ENCODE measurements at places on chromosomes 5 and 9.
A peak's percentile ranks its signal among the peaks of the same experiment; 100 is the strongest.

DNA sequence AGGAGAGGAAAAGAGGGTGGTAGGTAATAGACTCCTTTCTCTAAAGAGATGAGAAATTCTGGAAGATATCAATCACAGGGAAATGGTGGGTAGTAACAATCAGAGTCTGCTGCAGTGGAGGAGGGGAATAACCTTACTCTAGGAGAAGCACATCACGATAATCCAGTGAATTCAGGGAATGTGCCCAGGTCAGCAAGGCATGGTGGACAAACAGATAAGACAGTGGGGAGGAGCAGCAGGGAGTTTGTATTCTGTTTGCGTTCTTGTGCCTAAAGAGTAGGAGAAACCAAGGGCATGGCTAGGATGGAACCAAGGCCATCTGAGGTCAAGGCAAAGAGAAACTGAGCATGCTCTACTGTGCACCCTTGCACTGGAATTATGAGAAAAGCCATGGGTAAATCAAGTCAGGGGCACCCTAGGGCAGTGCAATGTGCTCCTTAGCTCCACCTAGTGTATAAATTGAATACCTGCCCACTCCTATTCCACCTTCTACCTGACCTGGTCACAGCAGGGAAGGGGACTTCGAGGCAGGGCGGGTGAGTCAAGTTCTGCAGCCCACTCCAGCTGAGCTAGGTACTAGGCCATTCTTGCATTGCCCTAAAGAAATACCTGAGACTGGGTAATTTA is 31.6 kb downstream of the RETREG1 start:
- DNase-seq = no peak

DNA sequence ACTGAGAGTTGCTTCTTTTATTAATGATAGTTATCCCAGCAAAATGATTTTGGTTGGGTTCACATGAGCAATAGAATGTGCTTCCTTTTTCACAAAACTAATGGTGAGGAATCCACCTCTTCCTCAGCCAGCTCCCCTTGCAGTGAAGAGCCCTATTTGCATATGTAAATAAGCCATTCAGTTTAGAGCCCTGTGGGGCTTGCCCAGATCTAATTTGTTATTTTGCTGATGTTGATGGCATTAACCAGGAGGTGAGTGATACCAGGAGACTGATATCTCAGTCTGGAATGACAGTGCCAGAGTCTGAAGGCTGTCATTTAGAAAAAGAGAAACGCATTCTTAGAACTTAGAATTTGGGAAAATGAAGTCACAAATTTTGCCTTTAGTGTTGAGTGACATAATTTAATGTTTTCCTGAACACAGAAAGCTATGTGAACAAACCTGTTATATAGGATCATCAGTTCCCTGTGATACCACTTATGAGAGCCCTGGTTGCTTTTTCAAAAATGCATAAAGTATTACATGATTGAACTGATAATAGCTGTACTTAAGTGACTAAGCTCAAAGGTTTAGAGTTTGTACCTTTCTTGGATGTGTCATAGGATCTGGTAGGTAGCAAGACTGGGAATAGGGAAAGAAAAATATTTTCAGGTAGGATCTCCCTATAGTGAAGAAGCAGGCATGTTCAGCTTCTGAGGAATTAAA is 271.6 kb downstream of the MAST4 start:
- no peak for DNase-seq

DNA sequence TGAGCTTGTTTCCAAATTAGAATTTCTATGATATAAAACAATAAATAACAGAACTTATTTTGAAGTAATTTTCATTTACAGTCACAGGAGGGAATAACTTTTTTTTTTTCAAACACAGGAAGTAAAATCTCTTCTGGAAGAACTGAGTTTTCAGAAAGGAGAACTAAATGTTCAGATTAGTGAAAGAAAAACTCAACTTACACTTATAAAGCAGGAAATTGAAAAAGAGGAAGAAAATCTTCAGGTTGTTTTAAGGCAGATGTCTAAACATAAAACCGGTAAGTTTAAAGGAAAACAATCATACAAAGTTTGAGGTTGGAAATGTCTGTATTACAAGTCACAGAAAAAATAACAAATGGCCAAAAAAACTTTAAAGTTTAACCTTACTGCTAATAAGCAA is 41.6 kb downstream of the RAB14 start:
- DNase-seq = no peak

- no peak for DNase-seq
These were observed 37.8 kb downstream of the PRELID2 start for GRCh38 chr5:145797336-145797735.

DNA sequence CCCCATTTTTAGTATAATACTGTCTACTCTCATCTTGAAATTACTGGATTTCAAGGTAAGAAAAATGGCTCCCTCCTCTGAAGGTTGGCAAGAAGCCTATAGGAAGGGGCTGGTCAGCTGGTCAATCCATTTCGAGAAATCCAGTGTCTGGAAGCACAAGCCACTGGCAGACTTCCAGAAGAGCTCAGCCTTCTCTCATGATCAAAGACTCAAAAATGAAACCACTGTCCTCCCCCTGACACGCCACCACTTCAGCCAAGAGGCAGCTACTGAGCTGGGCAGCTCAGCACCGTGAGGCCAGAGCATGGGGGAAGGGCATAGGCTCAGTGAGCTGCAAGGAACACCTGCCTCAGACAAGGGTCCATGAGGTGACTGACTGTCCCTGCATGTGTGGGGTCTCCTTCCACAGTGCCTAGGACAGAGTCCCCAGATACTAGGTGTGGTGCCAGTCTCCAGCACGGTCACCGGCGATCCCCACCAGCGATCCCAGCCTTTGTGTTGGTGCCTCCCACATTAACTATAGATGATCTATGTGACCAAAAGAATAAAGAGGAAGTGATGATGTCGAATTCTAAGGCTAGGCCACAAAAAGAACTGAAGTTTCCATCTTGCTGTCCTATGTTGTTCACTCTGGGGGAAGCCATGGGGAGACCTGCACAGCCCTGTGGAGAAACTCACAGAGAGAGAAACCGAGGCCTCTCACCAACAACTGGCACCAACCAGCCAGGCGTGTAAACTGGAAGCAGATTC is 100.1 kb upstream of the LRRTM2 start:
- DNase-seq = no peak

GRCh38 chr5:137022725-137023124 is 476.4 kb downstream of the SPOCK1 start:
- DNase-seq = no peak

- DNase-seq = no peak
These were observed 155.4 kb downstream of the GOLPH3 start for GRCh38 chr5:32018476-32019436.

DNA sequence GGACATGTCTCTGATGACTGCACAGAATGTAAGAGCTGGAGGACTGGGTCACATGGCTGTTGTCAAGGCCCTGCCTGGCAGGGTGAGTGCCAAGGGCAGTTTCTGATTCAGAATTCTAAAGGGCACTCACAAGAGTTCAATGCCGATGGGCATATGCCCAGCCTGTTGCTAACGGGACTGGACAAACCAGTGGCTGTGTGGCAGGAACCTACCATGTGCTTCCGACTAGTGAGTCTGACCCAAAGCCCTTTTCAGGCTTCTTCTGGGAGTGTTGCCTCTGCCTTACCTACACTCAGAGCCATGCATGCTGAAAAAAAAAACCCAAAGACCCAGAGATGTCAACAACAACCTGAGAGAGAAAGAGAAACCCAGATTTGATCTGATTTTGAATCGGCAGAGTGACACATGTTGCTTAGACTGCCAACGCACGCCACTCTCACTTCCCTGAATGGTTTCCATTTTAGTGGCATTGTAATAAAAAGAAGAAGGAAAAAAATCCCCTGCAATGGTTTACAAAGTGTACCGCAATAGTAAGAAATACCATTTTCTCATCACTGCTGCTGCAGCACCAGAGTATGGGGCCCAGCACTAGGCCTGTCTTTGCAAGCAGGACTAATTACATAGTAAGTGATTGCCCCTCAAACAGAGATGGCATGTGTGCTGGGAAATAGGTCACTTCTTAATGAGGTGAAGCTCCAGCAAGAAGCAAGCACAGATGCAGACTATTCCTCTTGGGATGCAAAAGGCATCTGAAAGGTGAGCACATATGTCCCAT is 194.3 kb downstream of the PALM2AKAP2 start:
- DNase-seq = peak; percentile 18

- DNase-seq = no peak
These were observed 90.9 kb downstream of the THBS4 start for GRCh38 chr5:80125962-80126480.

DNA sequence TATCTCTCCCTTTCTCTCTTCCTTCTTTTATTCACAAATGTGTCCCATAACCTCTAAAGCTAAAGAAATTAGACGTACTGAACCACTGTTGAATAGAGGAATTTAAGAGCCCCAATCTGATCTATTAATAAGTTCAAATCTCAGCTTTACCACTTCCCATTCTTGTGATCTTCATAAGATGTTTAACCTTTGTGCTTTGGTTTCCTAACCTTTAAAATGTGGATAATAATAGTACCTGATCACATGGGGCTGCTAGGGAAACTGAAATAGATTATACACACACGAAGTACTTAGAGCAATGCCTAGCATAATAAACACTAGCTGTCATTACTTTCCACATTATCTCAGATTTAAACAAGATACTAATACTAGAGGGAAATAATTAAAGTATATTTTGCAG is 324.3 kb upstream of the SEMA6A start:
- no peak for DNase-seq

GRCh38 chr5:55188656-55189540 is 15.9 kb upstream of the CDC20B start:
- DNase-seq = no peak

DNA sequence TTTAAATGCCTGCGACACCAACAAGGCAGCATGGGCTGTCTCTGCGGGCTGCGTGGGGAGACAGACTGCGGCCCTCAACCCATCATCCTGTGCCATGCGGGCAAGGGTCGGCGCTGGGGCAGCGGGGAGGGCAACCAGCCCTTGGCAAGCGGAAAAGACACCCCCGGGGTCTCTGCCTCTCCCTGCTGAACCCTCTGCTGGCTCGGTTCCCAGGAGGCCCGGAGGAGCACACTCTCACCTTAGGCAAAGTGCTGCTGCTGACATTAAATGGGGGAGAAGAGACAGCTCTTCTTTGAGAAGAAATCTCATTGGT is 129.6 kb upstream of the PPP1R26 start:
- DNase-seq = no peak

DNA sequence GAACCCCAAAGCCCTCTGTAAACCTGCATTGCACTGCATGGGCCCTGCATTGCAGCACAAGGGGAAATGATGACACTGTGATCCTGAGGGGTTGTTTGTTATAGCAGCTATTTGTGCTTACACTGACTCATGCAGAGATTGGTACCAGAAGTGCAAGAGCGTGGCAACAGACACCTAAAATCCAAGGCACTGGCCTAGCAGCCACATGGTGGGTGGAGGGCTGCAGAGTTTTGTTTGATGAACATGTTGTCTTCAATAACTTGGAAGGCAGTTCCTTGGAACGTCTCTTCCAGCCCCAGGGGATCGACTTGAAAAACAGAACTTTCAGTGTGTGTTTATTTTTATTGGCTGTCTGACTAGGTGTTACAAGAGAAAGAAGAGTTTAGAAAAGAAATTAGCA is 14.5 kb downstream of the FCN2 start:
- DNase-seq = no peak

- no peak for DNase-seq
These were observed 26.1 kb upstream of the RASGEF1C start for GRCh38 chr5:180235077-180235476.

DNA sequence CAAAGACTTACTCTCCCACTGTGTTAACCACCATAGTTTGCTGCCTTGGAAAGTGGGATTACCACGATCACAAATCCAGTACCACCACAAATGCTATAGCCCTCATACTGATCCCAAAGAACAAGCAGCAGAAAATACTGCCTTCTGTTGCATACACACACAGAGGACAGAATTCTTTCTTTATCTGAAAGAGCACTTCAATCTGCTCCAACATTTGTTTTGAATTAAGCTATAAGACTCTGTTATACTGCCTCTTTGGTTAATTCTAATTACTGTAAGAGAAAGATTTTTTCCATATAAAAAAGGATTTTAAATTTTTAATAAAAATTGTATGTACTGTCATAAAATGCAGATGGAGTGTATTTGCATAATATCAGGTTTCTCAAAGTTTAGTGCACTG is 69.8 kb downstream of the YIPF5 start:
- DNase-seq = no peak

- DNase-seq = no peak
These were observed 1.1 kb upstream of the CNTFR start for GRCh38 chr9:34590381-34591247.

DNA sequence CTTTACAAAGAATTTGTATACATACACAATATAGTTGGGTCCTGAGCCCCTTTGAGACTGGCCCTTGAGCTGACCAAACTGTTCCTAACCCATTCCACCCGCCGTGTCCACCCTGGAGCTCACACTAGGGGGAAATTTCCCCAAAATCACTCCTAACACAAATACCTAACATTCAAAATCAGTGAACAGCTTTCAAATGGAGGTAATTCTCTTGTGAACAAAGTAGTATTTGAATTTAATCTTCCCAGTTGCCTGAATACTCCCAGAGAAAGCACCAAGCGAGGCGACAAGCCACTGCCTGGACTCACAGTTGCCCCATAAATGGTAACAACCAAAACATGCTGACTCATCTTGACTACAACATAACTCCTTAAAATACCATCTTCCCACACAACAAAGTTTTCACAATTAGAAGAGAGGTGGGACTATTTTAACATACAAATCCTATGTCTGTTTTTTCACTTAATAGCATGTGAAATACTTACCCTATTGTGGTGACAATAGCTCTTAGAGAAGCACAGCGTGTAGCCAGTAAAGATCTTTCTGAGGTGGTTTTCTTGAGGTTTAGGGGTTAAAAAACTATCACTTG is 31.7 kb upstream of the SCAMP1 start:
- DNase-seq = no peak

DNA sequence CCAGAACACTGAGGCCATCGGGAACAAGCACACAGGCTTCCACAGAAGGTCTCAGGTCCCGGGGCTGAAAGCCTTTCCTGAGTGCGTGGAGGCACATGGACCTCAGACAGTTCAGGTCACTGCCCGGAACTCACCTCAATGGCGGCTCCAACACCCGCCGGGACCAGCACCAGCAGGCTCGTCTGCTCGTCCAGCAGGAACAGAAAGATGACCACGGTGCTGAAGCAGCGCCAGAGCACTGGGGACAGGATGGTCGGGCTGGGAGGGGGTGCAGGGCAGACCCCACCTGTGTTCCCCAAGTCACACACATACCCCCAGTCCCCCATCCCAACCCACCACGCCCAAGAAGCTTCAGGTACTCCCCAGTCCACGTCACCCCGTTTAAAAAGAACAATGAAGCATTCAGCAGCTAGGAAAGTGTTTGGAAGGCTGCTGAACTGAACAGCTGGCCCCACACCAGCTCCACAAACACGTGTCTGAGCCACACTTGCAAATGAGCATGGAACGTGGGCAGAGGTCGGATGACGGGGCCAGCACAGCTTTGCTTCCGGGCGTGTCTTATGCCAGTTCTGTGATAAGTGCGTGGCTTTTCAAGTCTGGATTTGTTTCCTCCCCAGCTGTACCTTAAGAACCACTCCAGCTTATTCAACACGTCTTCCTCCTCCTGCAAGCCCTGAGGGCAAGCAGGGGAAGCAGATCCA is 14.6 kb downstream of the CLPTM1L start:
- no peak for DNase-seq

Data from hypothalamus (tissue), 51 donors.